ENCODE measurements at places on chromosomes 1 and 21.

GRCh38 chr1:158998781-158999161 lies 10.9 kb upstream of the IFI16 start:
- DNase-seq, result peak; percentile 72

DNA sequence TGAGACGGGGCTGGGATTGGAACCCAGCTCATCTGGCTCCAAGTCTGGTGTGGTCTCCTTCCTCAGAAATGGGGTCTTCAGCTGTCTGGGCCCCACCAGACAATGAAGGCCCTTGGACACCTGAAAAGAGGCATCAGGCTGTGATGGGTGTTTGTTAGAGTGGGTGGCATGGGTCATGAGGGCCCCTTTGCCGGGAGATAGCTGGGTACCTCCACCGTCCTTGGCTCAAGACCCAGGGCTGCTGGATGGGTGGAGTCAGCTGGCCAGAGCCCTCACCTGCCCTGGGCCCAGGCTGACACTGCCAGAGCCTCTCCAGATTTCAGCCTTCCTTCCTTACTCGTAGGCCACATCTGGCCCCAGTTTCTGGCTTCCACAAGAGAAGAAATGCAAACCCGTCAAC lies 13.4 kb upstream of the TTC22 start:
- no peak for DNase-seq

- DNase-seq, result no peak
Observed at GRCh38 chr1:87449348-87449963, 120.8 kb downstream of the LMO4 start.

DNA sequence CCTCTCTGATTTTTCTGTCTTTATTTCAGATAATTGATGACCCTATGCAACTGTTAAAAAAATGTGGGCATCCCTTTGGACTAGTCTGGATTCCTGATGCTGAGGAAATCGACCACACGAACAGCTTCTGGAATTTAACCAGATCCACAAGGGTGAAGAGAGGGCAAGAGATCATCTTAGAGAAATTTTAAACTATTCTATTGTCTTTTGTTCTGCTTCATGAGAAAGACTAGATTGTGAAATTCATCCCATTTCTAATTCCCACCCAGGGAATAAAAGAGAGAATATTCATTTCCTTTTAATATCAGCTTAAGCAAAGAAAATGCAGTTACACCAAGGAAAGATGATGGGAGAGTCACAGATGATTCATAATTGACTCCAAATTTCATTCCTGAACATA lies 71.8 kb downstream of the DUSP10 start:
- no peak for DNase-seq

DNA sequence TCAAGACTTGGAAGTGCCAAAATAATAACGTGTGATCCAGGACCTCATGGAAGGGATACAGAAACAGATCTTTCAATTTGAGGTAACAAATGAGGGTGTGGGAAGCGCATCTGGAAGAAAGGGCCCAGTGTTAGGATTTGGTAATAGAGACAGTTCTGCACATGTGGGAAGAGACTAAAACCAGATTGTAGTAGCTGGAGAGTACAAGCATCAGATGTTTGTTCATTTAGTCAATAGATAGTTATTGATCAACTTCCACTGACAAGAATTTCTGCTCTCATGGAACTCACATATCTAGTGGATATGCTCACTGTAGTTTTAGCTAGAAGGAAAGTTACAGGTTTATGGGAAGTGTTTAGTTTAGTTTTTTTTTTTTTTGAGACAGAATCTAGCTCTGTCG lies 153.6 kb downstream of the TLR5 start:
- DNase-seq, result no peak

DNA sequence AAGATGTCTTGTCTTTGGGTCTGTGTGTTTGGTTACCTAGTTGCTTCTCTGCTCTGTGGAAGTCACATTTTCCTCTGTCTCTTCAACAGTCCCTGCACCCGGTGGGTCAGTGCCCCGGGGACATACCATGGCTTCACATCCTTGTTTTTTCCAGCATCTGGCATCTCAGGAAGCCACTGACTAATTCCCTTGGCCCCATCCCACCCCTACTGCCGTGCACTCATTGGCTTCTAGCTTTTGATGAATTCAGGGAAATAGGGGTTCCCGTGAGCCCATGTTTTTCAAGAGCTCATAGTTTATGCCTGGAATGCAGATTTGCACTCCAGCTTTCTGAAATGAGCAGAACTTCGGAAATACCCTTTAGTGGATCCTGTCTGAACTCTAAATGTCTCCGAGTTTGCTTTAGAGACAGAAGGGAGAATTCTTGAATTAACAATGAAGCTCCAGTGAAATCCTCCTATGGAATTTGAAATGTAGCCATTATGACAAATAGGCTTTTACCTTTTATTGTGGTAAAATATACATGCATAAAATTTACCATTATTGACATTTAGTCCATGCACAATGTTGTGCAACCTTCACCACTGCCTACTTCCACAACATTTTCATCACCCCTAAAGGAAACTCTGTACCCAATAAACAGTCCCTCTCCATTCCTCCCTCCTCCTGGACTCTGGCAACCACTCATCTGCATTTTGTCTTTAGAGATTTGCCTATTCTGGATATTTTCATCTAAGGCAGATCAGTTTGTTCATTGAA lies 67.5 kb downstream of the CLIC6 start:
- no peak for DNase-seq

GRCh38 chr1:237542525-237543418 lies 347.9 kb downstream of the ZP4 start:
- DNase-seq, result no peak
